ENCODE measurements at places on chromosomes 1 and 21.
A peak's percentile ranks its signal among the peaks of the same experiment; 100 is the strongest.

GRCh38 chr1:5658340-5659316 lies 333.6 kb downstream of the NPHP4 start:
- DNase-seq: no peak

- DNase-seq: no peak
Observed at GRCh38 chr1:116411784-116412479, 38.9 kb downstream of the ATP1A1 start.

DNA sequence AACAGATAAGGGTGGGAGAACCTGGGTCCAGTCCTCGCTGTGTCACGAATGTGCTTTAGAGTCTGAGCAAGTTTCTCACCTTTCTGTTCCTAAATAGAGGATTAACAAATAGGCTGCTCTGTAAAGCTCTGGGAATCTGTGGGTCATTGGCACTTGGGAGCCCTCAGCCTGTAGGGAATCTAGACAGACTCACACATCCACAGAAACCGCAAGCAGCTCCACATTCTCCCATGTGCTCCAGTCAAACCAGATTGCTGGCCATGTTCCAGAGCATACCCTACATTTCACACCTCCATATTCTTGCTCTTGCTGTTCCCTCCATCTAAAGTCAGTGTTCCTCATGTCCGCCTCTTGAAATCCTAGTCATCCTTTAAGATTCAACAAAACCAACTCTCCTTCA lies 7.8 kb upstream of the AHCYL1 start:
- no peak for DNase-seq

GRCh38 chr1:101465941-101466340 lies 229.1 kb downstream of the S1PR1 start:
- DNase-seq: no peak

GRCh38 chr1:5297886-5298239 lies 643.5 kb downstream of the AJAP1 start:
- DNase-seq: no peak

DNA sequence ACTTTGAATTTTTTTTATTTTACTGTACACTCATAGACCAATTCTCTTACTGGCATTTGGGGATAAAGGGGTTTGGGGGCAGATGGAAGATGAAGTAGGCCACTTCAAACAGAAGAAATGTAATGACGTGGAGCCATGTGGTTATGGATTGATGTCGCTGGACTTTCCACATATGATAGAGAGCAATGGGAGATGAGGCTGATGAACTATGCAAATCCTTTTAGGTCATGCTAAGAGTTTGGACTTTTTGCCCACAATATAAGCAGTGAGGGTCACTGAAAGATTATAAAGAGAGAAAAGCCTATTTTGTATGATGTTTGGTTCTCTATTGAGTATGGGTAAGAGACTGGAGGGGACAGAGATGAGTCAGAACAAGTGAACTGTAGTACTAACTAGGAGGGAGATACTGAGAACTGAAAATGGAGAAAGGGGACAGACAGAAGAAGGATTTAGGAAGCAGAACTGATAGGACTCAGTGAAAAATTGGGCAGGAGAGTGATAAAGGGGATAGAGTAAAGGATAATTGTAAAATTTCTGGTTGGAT lies 9.2 kb downstream of the C1orf21 start:
- DNase-seq: no peak

DNA sequence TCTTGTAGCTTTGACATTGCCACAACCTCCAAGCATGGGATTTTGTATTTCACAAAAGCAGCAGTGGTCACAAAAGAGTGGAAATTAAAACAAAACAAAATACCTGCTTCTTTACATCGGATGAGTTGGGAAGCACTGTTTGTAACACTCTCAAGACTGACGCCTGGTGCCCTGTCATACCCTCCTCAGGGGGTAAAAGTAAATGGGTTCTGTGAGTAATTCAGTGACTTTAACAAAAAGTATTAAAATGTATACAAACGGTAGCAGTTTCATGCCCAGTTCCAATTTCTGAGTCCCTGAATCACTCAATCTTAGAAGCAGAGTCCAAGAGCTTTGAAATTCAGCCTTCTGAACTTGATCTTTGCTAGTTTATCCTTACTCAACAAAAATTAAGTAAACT lies 152.5 kb downstream of the TIAM1 start:
- no peak for DNase-seq

GRCh38 chr1:3656450-3657095 lies 4.3 kb downstream of the TP73 start:
- no peak for DNase-seq

- no peak for DNase-seq
Observed at GRCh38 chr1:165114022-165114888, 242.3 kb downstream of the LMX1A start.

- DNase-seq: no peak
Observed at GRCh38 chr1:168921629-168922028, 184.9 kb upstream of the ATP1B1 start.

GRCh38 chr1:150156868-150157603 lies 7.3 kb downstream of the PLEKHO1 start:
- DNase-seq: no peak

GRCh38 chr1:156410238-156410637 lies 41.2 kb downstream of the RHBG start:
- DNase-seq: no peak

GRCh38 chr1:57868908-57869307 lies 445.0 kb upstream of the DAB1 start:
- DNase-seq: no peak

GRCh38 chr1:219495737-219496408 lies 117.0 kb downstream of the ZC3H11B start:
- no peak for DNase-seq

DNA sequence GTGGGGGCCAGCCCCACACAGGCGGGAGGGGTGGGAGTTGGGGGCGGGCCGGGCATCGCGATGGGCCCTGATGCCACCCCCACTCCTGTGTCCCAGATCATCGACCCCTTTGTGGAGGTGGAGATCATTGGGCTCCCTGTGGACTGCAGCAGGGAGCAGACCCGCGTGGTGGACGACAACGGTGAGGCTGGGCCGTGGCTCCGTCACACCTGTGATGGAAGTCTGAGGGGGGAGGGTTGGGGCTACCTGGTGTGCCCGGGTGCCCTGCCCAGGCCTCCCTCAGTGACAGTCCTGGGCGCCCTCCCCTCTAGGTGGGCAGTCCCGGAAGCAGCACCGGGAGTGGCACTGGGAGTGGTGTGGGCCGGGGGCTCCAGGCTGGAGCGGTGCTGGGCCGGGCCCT lies 22.6 kb downstream of the PLCH2 start:
- DNase-seq: no peak

GRCh38 chr21:15592271-15592860 lies 137.4 kb upstream of the USP25 start:
- no peak for DNase-seq

- DNase-seq: no peak
Observed at GRCh38 chr1:32749332-32749731, 46.8 kb upstream of the SYNC start.

GRCh38 chr1:8182034-8182761 lies 135.7 kb upstream of the SLC45A1 start:
- DNase-seq: peak; percentile 99

DNA sequence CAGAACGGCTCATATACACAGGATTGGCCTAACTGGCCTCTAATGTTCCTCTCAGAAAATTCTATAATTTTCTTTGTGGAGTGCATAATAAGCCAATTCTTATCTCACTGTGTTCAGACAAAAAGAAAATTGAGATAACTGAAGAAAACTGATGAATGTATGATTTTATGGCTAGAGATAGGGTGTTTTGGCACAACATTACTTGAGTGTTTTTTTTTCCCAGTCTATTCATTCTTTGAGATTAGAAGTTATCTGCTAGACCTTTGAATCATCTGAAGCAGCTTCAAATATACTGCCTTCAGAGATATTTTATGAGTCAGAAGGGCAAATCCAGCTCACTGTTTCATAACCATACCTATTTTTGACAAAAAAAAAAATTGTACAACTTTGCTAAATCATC lies 85.6 kb downstream of the VAV3 start:
- no peak for DNase-seq

DNA sequence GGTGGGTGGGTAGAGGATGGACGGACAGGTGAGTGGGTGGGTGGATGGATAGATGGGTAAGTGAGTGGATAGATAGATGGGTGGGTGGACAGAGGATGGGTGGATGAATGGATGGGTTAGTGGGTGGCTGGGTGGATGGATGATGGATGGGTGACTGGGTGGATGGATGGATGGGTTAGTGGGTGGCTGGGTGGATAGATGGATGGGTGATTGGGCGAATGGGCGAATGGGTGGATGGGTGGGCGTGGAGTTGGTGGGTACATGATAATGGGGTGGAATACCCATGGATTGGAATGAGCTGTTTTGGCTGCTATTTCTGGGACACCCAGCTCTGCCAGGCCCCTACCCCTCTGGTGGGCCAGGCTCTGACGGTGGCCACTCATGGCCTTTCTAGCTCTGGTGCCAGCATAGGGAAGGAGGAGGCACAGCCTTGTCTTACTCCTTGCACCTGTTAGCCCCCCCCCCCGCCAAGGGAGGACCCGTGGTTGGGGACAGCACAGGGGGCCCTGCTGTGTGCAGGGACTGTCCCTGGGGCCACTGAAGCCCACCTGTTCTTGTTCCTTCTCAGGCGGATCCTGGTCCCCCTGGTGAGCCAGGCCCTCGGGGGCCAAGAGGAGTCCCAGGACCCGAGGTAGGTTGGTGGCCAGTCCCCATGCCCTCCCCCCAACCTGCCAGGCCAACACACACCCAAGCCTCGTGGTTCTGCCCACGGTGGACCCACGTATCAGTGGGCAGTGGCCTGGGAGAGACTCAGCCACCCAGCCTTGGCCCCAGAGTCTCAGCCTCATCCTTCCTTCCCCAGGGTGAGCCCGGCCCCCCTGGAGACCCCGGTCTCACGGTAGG lies 26.4 kb downstream of the COL6A2 start:
- no peak for DNase-seq

- no peak for DNase-seq
Observed at GRCh38 chr1:87327376-87328271, 1.1 kb upstream of the LMO4 start.

DNA sequence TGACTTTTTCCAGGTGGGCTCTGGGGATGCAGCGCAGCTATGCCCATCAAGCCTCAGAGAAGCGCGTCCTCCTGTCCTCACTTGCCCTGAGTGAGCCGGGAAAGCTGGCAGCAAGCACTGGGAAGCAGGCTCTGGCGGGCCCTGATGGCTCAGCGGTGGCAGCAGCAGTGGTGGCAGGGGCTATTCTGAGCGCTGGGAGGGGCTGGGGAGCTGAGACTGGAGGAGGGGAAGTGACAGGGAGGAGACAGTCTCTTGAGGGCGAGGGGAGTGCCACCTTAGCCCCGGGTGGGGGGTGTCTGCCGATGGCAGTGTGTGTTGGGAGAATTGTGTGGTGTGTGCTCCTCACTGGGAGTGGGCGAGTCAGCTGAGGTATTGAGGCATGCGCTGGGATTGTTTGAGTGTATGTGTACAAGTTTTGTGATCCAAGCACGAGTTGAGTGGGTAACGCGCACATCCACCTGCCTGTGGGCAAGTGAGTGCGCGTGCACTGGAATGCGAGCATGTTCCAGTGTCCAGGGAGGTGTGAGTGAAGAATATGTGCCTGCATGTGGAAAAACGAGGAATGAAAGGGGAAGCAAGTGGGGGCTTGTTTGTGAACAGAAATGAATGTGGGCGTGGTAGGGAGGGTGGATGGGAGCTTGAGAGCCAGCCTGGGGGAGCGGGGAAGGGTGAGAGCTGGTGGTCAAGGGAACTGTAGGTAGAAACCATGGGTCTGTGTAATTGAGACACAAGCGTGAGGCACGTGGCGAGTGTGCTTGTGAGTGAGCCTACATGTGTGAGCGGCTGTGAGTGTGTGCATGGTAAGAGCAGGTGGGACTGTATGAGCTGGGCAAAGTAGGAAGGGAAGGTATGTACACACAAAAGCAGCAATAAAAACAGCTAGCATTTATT lies 2.9 kb upstream of the FOXO6 start:
- DNase-seq: no peak

- DNase-seq: no peak
Observed at GRCh38 chr1:84374991-84375696, 23.1 kb upstream of the DNASE2B start.

Measured in epithelial cell of prostate (primary cell).